ENCODE measurements at places on chromosomes 2 and 18. TPM values are rescaled to one million over a fixed set of nuclear protein-coding genes. Genes with fewer than 3 reads are reported as not detected.

DNA sequence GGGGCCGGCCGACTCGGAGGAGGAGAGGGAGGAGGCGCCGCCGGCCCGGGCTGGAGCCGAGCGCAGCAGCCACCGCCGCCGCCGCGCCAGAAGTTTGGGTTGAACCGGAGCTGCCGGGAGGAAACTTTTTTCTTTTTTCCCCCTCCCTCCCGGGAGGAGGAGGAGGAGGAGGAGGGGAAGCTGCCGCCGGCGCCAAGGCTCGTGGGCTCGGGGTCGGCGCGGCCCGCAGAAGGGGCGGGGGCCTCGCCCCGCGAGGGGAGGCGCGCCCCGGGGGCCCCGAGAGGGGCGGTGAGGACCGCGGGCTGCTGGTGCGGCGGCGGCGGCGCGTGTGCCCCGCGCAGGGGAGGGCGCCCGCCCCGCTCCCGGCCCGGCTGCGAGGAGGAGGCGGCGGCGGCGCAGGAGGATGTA is 316 bp downstream of the CRIM1 start:
- no peak for DNase-seq

DNA sequence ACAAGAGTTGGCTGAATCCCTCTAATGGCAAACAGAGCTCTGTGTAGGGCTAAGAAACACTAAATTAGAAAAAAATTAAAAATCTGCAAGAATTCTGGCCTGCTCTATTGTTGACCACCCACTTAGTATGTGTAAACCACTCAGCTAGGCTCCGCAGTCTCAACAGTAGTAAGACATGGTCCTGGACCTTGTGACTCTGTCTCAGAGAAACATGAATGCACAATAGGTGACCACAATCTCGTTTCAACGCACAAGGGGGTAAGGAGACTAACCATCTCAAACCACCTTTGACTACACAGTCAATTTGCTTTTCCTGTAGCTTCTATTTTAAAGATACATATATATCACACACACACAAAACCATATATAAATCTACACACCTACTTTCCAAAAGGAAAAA is 16.5 kb downstream of the SEPTIN10 start:
- DNase-seq, result no peak

DNA sequence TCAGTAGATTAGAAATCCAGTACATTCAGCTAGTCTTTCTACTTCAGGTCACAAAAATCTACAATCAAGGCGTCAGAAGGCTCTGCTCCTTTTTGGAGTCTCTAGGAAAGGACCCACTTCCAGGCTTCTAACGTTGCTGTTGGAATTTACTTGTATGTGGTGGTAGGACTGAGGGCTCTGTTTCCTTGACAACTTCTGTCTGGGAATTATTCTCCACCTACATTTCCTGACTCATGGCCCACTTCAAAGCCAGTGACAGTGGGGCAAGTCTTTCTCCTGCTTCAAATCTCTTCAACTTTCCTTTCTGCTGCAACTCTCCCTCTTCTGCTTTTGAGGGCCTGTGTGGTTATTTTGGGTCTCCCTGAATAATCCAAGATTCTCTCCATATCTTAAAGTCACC is 10.4 kb upstream of the TMX3 start:
- DNase-seq, result no peak

GRCh38 chr2:85915606-85916303 is 27.0 kb upstream of the ST3GAL5 start:
- no peak for DNase-seq

The IL36G gene
- total RNA-seq, result not detected

The SLC4A5 gene
- 2.0 TPM for total RNA-seq

DNA sequence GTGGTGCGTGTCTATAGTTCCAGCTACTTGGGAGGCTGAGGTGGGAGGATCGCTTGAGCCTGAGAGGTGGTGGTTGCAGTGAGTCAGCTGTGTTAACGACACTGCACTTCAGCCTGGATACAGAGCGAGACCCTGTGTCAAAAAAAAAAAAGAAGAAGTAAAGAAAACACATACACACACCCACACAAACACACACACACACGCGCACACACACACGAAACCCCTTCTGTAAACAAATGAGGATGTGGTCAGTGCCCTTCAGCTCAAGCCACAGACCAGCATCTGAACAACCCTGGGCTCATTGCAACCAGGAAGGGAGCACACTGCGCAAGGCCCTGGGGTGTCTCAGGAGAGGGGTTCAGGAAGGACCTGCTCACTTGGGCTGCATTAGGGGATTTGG is 47.9 kb upstream of the KCNF1 start:
- no peak for DNase-seq

DNA sequence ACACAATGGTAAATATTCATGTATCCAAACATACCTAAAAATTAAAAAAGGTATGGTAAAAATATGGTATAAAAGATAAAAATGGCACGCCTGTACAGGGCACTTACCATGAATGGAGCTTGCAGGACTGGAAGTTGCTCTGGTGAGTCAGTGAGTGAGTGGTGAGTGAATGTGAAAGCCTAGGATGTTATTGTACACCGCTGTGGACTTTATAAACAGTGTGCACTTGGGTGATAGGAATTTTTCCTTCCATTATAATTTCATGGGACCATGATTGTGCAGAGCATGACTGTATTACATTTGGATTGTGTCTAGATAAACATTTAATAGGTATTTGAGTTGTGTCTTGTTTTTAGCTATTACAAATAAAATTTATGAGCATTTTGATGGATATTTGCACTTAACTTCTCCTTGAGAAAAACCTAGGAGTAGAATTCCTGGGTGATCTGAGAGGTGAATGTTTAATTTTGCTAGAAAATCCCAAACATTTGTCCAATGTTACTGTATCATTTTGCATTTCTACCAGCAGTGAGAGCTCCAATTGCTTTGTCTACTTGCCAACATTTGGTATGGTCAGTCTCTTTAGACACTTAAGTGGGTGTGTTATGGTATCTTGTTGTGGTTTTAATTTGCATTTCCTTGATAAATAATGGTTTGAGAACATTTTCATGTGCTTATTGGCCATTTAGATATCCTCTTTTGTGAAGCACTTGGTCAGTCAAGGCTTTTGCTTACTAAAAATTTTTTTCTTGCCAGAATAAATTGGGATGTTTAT is 81.7 kb downstream of the BCL2L11 start:
- DNase-seq, result peak; percentile 47

GRCh38 chr2:232896720-232897597 is 26.9 kb downstream of the SNORC start:
- no peak for DNase-seq

The PGAP1 gene
- total RNA-seq, result 8.8 TPM

- peak; percentile 62 for DNase-seq
Measured at GRCh38 chr2:62660582-62661262, 44.8 kb upstream of the EHBP1 start.

DNA sequence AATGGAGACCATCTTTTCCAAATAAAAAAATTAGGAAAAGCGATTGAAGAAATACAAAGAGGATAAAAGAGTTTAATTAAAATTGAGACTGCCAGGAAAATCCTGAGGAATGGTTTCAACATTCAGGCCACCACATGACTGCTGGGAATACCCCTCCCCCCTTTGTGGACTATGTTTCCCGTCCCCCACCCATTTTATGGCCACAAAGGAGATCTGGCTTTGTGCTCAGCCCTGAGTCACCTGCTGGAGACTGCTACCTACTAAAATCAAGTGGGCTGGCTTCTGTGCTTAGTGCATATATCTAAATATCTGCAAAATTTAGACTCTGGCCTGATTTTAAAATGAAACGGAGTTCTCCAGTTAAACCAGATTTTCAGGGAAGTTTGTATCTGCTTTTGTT is 10.1 kb downstream of the RND3 start:
- no peak for DNase-seq

- DNase-seq, result no peak
Measured at GRCh38 chr18:60812921-60813320, 440.3 kb upstream of the MC4R start.

- no peak for DNase-seq
Measured at GRCh38 chr2:98359986-98360385, 13.7 kb downstream of the CNGA3 start.

The C2orf74 gene
- total RNA-seq, result 39.1 TPM

- no peak for DNase-seq
Measured at GRCh38 chr2:172996387-172996961, 79.2 kb upstream of the MAP3K20 start.

- DNase-seq, result no peak
Measured at GRCh38 chr2:173238385-173238784, 116.3 kb upstream of the CDCA7 start.

DNA sequence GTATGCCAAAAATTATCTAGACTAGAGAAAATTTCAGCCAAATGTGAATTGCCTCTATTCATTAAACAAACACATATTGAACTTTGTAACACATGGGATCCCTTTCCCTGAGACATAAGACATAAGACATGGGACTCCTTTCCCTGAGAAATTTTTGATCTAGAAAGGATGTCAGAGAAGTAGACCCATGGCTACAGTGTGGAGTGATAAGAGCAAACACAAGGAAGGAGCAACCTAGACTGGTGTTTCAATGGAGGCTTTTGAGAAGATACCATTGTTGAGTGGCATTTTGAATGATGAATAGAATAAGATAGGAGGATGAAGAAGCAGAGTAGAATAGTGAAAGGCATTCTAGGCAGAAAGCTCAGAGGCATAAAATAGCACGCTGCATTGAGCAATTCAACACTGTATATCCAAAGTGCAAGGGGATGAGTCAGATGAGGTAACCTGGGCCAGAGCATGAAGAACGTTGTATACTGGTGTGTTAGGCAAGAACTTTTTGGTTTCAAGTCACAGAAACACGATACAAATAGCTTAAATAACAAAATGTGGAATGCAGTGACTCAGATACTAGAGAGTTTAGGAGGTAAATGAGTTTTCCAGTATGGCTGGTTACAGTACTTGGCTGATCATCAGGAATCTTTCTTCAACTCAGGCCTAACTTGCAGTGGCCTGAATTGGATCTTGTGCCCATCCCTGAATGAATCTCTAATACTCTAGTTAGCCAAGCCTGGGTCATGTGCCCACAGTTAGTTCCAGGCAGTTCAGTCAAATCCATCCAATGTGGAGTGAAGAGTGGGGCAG is 129.8 kb upstream of the TANK start:
- DNase-seq, result peak; percentile 74

The RBMS1 gene
- total RNA-seq, result 67.5 TPM

GRCh38 chr2:30234180-30234971 is 3.0 kb downstream of the LBH start:
- DNase-seq, result peak; percentile 55

GRCh38 chr2:128475427-128476211 is 157.0 kb upstream of the HS6ST1 start:
- DNase-seq, result no peak

All from myocyte (in vitro differentiated cells).